Stimulated activated CD8-positive, alpha-beta memory T cell treated with anti-CD3 and anti-CD28 coated beads, Interleukin-4, amount 100 ng/mL, for 1 hour (primary cell): ENCODE measurements at places on chromosomes 16 and 17.

DNA sequence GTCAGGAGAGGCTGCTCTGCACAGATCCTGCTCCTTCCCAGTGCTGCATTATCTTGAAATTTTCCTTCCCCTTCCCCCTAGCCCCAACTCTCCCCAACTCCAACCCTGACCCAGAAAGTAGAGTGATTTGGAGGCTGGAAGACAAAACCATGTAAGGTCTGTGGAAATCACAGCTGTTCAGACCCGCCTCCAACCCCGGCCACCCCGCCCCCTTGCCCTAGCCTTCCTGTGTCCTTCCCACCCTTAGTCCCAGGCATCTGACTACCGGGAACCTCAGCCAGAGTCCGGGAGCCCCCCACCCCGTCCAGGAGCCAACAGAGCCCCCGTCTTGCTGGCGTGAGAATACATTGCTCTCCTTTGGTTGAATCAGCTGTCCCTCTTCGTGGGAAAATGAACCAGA, at the start of gene AOC3:
Gene AOC3 (plus strand): TSS at position 246 of the 400 bp plus-strand sequence. CDS start 145 bp downstream, at position 391.
- no peak for DNase-seq

DNA sequence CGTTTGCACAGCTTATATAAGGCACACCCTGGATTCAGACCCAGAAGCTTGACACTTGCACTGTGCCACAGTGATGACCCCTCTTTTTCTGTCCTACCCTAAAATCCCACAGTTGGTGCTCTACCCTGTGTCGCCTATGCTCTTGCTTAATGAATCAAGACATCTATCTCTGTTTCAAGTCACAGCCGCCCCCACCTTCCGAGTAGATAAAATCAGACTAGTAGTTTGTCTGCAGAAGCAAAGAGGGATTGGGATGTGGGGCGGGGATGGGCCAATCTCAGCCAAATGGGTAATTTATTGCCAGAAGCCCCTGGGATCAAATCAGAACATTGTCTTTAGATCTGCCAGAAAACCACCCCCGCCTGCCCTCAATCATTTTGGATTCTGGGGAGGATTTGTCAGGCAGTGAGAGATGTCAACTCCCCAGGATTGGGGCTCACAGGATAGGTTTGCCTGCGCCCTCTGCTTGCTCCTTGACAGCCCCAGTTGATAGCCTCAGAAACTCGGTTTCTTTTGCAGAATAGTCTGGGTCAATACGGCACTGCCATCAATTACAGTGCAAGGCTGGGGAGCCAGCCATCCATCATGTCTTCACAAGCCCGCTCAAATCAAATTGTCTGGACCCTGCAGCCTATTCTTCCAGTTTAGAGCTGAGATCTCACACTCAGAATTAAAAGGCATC, 520.8 kb downstream of the GRIN2A start:
- DNase-seq, result no peak

DNA sequence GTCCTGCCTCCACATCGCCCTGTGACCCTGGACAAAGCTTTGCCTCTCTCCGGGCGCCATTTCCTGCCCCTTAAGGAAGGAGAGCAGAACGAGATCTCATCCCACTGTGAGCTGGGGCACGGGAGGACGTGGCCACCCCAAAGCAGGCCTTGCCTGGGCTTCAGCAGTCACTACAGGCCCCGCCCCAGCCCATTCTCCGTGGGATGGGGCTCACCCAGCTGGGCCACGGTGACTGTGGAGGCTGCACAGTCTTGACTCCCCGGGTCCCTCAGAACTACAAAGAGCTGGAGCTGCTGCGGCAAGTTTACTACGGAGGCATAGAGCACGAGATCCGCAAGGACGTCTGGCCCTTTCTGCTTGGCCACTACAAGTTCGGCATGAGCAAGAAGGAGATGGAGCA, 28.2 kb downstream of the MNT start:
- DNase-seq, result no peak

GRCh38 chr16:22373662-22374310, 633 bp downstream of the CDR2 start:
- DNase-seq, result peak; percentile 1

GRCh38 chr17:48382989-48383388, 47.0 kb downstream of the SKAP1 start:
- no peak for DNase-seq
